GM23248 (cell line): ENCODE measurements at places on chromosomes 7 and 10. TPM values are rescaled to one million over a fixed set of nuclear protein-coding genes. Genes with fewer than 3 reads are reported as not detected.
A peak's percentile ranks its signal among the peaks of the same experiment; 100 is the strongest.

- H3K27me3 ChIP-seq = no peaks in the 10 kb centered on the region
- peak; percentile 53 for DNase-seq
- no peak overlapping the region for H3K4me3 ChIP-seq
- H3K27ac ChIP-seq = no peak overlapping the region
- H3K4me1 ChIP-seq = peaks cover 6% of the 10 kb centered on the region
- no peaks in the 10 kb centered on the region for H3K36me3 ChIP-seq
Observed at GRCh38 chr7:2607122-2607922, 24.5 kb upstream of the TTYH3 start.

DNA sequence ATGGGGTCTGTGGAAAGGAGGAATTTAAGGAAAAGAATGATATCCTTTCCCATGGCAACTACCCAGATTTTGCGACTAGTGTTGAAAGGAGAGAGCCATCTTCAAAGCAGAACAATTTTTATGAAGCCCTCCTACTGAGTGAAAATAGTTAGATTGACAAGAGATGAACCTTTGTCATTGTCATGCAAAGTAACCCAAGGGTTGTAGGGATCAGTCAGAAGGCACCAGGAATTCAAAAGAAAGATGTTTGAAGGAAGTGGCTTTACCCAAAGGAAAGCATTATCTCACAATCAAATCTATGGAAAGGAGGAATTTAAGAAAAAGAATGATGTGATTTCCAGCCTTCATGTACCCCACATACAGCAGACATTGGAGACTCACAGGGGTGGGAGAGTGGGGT is 544.4 kb downstream of the IPMK start:
- H3K27me3 ChIP-seq = 0 out of 2 replicates have a peak, but pooled peaks cover 5% of the 10 kb centered on the region
- no peak overlapping the region for H3K4me3 ChIP-seq
- no peak for DNase-seq
- H3K4me1 ChIP-seq = no peaks in the 10 kb centered on the region
- no peaks in the 10 kb centered on the region for H3K36me3 ChIP-seq

DNA sequence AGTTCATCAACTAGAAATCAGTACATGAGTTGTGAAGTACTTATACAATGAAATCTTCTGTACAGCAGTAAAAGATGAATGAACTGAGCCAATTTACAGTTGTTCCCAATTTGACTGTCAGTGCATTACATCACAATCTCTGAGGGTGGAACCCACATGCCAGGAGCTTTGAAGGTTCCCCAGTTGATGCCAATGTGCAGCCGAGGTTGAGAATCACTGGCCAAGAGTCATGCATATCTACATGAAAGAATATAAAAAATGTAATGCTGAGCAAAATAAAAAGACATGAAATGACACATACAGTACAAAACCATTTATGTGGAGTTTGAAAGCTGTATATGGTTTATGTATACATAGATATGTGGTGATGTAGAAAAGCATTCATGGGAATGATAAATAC is 22.1 kb upstream of the CCNJ start:
- no peaks in the 10 kb centered on the region; the same call in 1 of the 2 replicates for H3K27me3 ChIP-seq
- H3K27ac ChIP-seq = no peak overlapping the region
- no peaks in the 10 kb centered on the region for H3K4me1 ChIP-seq

DNA sequence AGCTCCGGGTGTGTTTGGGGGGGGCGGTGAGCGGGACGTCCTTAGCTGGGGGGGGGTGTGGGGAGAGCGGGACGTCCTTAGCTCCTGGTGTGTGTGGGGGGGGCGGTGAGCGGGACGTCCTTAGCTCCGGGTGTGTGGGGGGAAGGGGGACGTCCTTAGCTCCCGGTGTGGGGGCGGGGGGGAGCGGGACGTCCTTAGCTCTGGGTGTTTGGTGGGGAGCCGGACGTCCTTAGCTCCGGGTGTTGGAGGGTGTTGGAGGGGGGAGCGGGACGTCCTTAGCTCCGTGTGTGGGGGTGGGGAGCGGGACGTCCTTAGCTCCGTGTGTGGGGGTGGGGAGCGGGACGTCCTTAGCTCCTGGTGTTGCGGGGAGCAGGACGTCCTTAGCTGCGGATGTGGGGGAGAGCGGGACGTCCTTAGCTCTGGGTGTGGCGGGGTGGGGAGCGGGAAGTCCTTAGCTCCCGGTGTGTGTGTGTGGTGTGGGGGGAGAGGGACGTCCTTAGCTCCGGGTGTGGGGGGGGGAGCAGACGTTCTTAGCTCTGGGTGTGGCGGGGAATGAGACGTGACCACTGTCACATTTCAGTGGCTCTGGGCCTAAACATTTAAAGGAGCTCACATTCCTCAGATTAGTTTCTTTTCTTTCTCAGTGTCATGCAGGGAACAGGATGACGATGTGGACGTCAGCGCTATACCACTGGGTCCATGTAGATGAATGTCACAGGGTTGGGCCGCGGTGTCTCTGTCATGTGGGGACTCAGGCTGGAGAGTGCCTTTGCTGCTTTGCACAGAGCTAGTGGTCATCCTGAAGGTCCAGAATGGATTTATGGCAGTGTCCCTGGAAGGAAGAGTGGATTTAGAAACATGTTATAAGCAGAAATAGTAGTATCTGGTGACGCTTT is 7.5 kb downstream of the DYNC2I1 start:
- H3K27me3 ChIP-seq = no peaks in the 10 kb centered on the region
- H3K4me3 ChIP-seq = peak overlapping the region; percentile 68
- no peaks in the 10 kb centered on the region for H3K36me3 ChIP-seq
- peak; percentile 81 for DNase-seq
- peak overlapping the region; percentile 72 for H3K27ac ChIP-seq

- H3K27ac ChIP-seq = no peak overlapping the region
- H3K4me3 ChIP-seq = no peak overlapping the region
- no peak for DNase-seq
- no peaks in the 10 kb centered on the region for H3K36me3 ChIP-seq
- no peaks in the 10 kb centered on the region for H3K4me1 ChIP-seq
- H3K27me3 ChIP-seq = no peaks in the 10 kb centered on the region
Observed at GRCh38 chr10:13213163-13213562, 21.0 kb downstream of the UCMA start.

GRCh38 chr10:101291331-101292193 is 62.3 kb upstream of the LBX1 start:
- DNase-seq = peak; percentile 54
- no peak overlapping the region for H3K27ac ChIP-seq
- no peaks in the 10 kb centered on the region for H3K36me3 ChIP-seq
- H3K4me1 ChIP-seq = 0 out of 2 replicates have a peak, but pooled peaks cover 3% of the 10 kb centered on the region

GRCh38 chr10:4074545-4075407 is 289.8 kb upstream of the KLF6 start:
- peak; percentile 65 for DNase-seq
- H3K36me3 ChIP-seq = no peaks in the 10 kb centered on the region
- H3K27me3 ChIP-seq = no peaks in the 10 kb centered on the region
- H3K4me1 ChIP-seq = peaks cover 36% of the 10 kb centered on the region

GRCh38 chr10:124063750-124064603 is 29.4 kb downstream of the CHST15 start:
- H3K27ac ChIP-seq = no peak overlapping the region
- peak; percentile 44 for DNase-seq
- peaks cover 57% of the 10 kb centered on the region for H3K27me3 ChIP-seq
- no peaks in the 10 kb centered on the region for H3K36me3 ChIP-seq
- H3K4me1 ChIP-seq = no peaks in the 10 kb centered on the region

DNA sequence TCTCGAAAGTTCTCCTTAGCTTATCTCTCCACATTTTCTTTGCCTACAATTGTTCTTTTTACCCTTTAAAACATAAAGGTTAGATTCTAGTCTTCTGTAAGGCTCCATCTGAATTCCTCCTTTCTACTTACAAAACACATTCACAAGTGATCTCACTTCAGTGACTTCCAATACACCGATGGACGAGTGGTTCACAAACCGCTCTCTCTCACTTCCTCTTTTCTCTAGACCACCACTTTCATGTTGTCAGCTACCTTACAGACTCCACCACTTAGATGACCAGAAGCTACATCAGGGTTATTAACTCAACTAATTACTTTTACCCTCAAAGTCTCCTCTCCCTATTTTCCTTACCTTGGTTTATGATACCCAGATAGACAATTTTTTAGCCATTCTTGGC is 11.8 kb downstream of the MET start:
- no peaks in the 10 kb centered on the region for H3K27me3 ChIP-seq
- H3K36me3 ChIP-seq = no peaks in the 10 kb centered on the region
- no peak overlapping the region for H3K4me3 ChIP-seq

GRCh38 chr10:131496351-131497052 is 185.0 kb upstream of the TCERG1L start:
- no peak for DNase-seq
- H3K4me1 ChIP-seq = peaks cover under 1% of the 10 kb centered on the region; the same call in 1 of the 2 replicates
- no peak overlapping the region for H3K27ac ChIP-seq
- H3K36me3 ChIP-seq = no peaks in the 10 kb centered on the region
- no peak overlapping the region for H3K4me3 ChIP-seq
- H3K27me3 ChIP-seq = no peaks in the 10 kb centered on the region

GRCh38 chr10:78321000-78321399 is 287.3 kb downstream of the RPS24 start:
- H3K27ac ChIP-seq = no peak overlapping the region
- no peak for DNase-seq
- no peaks in the 10 kb centered on the region for H3K27me3 ChIP-seq
- H3K36me3 ChIP-seq = no peaks in the 10 kb centered on the region
- H3K4me3 ChIP-seq = no peak overlapping the region

DNA sequence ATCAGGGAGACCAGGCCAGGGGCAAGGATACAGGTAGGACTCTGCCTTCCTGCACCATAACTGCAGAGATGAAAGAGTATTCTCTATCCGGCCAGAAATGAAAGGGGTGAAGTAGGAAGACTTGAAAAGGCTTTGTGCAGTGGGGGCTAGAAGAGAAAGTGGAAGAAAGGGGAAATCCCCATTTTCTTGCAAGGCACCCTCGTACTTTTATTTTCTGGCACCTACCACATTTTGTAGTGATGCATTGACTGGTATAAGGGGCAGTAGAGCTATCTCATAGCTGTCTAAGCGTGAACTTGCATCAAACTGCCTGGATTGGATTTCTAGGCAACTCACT is 752 bp upstream of the CAMK2G start:
- H3K36me3 ChIP-seq = no peaks in the 10 kb centered on the region; the same call in 1 of the 2 replicates
- peak overlapping the region; percentile 71; the same call in 1 of the 2 replicates for H3K4me3 ChIP-seq
- no peak for DNase-seq

- H3K27me3 ChIP-seq = peaks cover 71% of the 10 kb centered on the region
- no peaks in the 10 kb centered on the region for H3K36me3 ChIP-seq
- H3K4me1 ChIP-seq = peaks cover 23% of the 10 kb centered on the region
Observed at GRCh38 chr7:121530227-121531174, 134.4 kb upstream of the FAM3C start.

GRCh38 chr10:130111852-130112180 is 1.2 kb upstream of the C10orf143 start:
- H3K36me3 ChIP-seq = no peaks in the 10 kb centered on the region
- peak overlapping the region; percentile 93 for H3K27ac ChIP-seq
- no peaks in the 10 kb centered on the region for H3K27me3 ChIP-seq

DNA sequence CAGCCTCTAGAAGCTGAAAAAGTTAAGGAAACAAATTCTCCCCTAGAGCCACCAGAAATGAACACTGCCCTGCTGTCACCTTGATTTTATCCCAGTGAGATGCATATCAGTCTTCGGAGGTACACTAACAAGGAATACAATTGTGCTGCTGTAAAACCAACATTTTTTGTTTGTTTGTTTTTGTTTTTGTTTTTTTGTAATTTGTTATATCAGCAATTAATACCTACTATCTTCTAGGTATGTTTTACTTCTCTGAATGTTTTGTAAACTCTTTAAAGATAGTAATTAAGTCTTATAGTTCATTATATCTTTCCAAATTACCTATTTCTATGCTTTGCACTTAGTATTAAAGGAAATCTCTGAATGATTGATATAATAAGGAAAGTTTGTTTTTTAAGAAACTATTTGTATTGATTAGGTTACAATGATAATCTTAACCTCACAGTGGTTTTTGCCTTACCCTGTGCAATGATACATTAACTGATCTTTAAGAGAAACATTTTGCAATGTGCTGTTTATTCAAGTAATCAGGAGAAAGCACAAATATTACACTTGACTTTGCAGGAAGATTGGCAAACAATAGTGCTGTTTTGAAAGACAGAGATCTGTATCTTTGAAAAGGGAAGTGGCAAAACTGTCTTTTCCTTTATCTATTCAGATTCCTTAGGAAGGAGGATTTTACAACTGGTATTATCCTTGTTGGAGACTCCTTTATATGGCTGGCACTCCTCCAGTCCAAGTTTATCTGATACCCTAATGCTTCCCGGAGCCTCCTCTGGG is 11.3 kb upstream of the HGF start:
- no peak for DNase-seq
- H3K36me3 ChIP-seq = no peaks in the 10 kb centered on the region
- H3K4me1 ChIP-seq = no peaks in the 10 kb centered on the region
- H3K4me3 ChIP-seq = no peak overlapping the region

GRCh38 chr7:117001283-117001682 is 48.0 kb downstream of the ST7 start:
- H3K27me3 ChIP-seq = no peaks in the 10 kb centered on the region
- no peaks in the 10 kb centered on the region for H3K36me3 ChIP-seq
- H3K4me1 ChIP-seq = peaks cover 11% of the 10 kb centered on the region
- no peak overlapping the region for H3K27ac ChIP-seq
- DNase-seq = no peak

GRCh38 chr10:74055383-74056049 is 57.6 kb downstream of the VCL start:
- 0 out of 2 replicates have a peak, but pooled peaks cover 3% of the 10 kb centered on the region for H3K36me3 ChIP-seq
- H3K4me3 ChIP-seq = 0 out of 2 replicates have a peak overlapping the region, but pooled peaks have one; percentile 43
- H3K27me3 ChIP-seq = no peaks in the 10 kb centered on the region
- no peak for DNase-seq

- no peaks in the 10 kb centered on the region for H3K27me3 ChIP-seq
- H3K4me3 ChIP-seq = no peak overlapping the region
- no peaks in the 10 kb centered on the region for H3K4me1 ChIP-seq
- DNase-seq = no peak
Observed at GRCh38 chr7:159211540-159212182, 67.0 kb upstream of the VIPR2 start.

- H3K36me3 ChIP-seq = no peaks in the 10 kb centered on the region
- DNase-seq = no peak
- H3K27ac ChIP-seq = no peak overlapping the region
- H3K4me1 ChIP-seq = no peaks in the 10 kb centered on the region
- no peaks in the 10 kb centered on the region for H3K27me3 ChIP-seq
Observed at GRCh38 chr10:24313283-24313682, 104.3 kb downstream of the KIAA1217 start.

- DNase-seq = peak; percentile 97
- peak overlapping the region; percentile 97 for H3K27ac ChIP-seq
- H3K27me3 ChIP-seq = no peaks in the 10 kb centered on the region
- H3K4me1 ChIP-seq = peaks cover 56% of the 10 kb centered on the region
Observed at GRCh38 chr7:137771679-137772078, 75.1 kb downstream of the DGKI start.

- no peak overlapping the region for H3K27ac ChIP-seq
- H3K27me3 ChIP-seq = 0 out of 2 replicates have a peak, but pooled peaks cover 12% of the 10 kb centered on the region
- H3K4me3 ChIP-seq = no peak overlapping the region
- H3K36me3 ChIP-seq = no peaks in the 10 kb centered on the region
- peaks cover 22% of the 10 kb centered on the region for H3K4me1 ChIP-seq
Observed at GRCh38 chr10:114028425-114028824, 15.2 kb upstream of the ADRB1 start.

GRCh38 chr10:116907245-116907987 is 58.1 kb downstream of the ENO4 start:
- no peaks in the 10 kb centered on the region for H3K27me3 ChIP-seq
- H3K4me1 ChIP-seq = no peaks in the 10 kb centered on the region
- DNase-seq = no peak
- no peaks in the 10 kb centered on the region for H3K36me3 ChIP-seq
- no peak overlapping the region for H3K4me3 ChIP-seq
- H3K27ac ChIP-seq = no peak overlapping the region

CRHR2 gene
- not detected in 2 replicates for total RNA-seq

SCART1 gene
- 0.65 and 2.1 TPM in 2 replicates for total RNA-seq

CPA4 gene
- total RNA-seq = 8.6 and 16.7 TPM in 2 replicates

LRRN3 gene
- total RNA-seq = 0.25 and 0.43 TPM in 2 replicates

CACNB2 gene
- total RNA-seq = 0.32 and 3.7 TPM in 2 replicates

HOXA2 gene
- not detected in 2 replicates for total RNA-seq

DEPP1 gene
- 7.0 and 10.1 TPM in 2 replicates for total RNA-seq

C10orf67 gene
- total RNA-seq = under 0.01 and 0.25 TPM in 2 replicates
